Fibroblast of pulmonary artery (primary cell): ENCODE measurements at places on chromosomes 5 and 9.

GRCh38 chr5:16666883-16667398 lies 50.1 kb upstream of the RETREG1 start:
- peak; percentile 47 for DNase-seq

DNA sequence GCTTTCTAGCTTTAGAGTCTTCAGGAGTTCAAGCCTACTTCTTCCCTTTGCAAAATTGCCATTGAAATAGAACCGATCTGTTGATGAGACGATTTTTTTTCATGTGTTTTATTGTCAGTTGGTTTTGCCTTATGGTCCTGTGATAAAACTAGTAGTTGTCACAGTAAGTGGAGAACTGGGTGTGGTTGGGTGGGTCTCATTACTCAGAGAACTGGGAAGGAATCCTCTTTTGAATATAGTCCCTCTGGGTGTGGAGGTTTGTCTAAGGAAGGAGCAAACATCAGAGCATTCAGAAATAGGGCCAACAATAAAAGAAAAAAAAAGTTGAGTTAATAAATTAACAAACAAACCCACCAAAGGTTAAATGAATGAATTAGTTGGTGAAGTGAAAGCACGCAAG lies 69.0 kb downstream of the ALDH1A1 start:
- no peak for DNase-seq

- no peak for DNase-seq
These were observed 133.7 kb downstream of the WNK2 start for GRCh38 chr9:93317495-93318094.

DNA sequence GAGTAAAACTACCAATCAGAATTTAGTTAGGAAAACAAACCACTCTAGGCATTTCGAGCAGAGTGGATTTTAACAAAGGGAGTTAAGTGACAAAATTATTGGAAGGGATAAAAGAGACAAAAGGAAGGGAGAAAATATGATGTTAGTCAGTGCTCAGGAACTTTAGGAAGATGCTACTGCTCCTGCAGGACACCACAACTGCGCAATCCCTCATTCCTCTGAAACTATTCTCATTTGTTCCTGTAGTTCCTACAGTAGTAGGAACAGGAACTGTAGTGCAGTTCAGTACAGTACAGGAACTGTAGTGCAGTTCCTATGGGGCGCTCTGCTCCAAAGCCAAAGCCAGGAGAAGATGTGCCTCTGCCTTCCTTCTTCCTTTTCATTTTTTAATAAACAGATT lies 29.9 kb upstream of the MEGF10 start:
- no peak for DNase-seq

- no peak for DNase-seq
These were observed 245.1 kb downstream of the MAST4 start for GRCh38 chr5:66841264-66841663.

GRCh38 chr9:90552317-90552716 lies 90.3 kb downstream of the DIRAS2 start:
- DNase-seq = no peak

DNA sequence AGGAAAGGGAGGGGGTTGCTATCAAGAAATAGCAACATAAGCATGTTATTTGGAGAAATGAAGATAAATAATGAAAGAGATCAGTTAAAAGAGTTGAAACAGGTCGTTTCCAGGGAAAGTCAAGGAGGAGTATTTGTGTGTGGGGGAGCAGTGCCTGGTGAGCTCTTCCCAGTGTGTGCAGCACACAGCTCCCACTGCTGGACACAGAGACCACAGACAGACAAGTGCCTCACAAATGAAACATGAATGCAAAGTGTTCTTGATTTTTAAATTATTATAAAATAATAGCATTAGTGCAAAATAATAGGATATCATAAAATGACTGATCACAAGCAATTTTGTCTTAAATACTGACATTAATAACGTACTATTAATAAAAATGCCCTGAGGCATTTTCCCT lies 40.8 kb downstream of the LIFR start:
- DNase-seq = peak; percentile 58

DNA sequence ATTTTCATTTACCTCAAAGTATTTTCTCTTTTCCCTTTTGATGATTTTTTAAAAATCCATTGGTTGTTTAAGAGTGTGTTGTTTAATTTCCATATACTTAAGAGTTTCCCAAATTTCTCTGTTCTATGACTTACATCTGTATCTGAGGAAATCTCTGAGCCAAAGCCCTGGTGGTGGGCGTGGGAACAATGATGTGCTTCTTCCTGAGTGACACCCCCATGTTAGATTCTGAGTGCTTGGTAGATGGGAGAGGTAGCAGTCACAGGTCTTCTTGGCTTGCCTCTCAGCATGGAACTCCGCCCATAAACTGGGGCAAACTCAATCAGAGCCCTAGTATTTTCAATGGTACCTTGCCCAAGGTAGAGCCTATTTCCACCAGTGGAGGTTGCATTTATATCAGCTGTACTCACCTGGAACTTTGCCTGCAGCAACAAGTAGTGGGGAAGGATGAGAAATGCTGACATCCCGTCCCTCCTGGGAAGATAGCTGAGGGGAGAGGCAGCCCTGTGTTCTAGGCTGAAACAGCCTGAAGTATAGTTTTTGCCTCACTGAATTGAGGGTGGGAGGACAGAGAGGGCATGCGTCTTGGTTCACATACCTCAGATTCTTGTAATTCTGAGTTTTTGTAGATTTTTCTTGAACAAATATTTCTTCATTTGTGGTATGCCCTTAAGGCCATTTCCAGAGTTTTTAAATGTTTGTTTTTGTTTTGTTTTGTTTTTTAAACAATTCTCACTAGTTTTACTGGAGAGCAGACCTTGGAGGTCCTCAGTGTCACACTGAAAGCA lies 26.4 kb downstream of the C9orf43 start:
- no peak for DNase-seq

DNA sequence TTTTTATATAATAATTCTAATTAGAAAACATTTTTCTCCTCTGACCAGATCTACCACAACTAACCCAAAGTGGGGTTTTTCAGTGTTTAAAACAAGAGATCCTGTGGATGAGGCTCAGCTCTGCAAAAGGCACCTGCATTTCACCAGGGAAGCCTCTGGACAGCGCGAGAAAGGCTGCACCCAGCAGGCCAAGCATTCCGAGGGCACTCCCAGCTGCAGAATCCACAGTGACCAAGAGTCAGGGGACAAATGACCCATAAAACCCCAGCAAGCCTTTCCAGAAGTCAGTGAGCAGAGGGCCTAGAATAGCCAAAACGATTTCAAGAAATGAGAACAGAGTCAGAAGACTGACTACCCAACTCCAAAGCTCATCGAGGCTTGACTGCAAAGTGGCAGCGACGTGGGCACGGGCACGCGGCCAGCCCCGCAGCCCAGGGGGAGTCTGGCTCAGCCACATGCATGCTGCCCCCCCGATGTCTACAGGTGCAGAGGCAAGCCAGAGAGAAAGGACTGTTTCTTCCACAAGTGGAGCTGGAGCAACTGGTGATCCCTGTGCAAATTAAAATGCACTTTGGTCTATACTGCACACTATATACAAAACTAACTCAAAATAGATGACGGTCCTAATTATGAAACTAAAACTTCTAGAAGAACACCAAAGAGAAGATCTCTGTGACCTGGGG lies 26.2 kb downstream of the TPPP start:
- DNase-seq = no peak

DNA sequence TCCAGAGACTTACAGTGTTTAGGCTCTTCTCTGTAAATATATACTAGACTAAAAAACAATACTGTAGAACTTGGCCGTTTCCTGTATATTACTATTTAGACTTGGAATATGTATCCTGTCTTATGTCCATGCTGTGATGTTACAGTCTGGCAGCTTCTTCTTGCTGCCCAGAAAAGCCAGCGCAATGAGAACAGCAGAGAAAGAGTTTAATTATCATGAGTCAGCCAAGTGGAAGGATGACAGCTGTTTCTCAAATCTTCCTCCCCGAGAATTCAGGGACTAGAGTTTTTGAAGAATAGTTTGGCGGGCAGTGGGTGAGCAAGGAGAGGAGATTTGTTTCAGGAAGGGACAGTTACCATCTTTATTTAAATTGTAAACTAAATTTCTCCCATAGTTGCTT lies 37.5 kb downstream of the NAA35 start:
- DNase-seq = peak; percentile 18

DNA sequence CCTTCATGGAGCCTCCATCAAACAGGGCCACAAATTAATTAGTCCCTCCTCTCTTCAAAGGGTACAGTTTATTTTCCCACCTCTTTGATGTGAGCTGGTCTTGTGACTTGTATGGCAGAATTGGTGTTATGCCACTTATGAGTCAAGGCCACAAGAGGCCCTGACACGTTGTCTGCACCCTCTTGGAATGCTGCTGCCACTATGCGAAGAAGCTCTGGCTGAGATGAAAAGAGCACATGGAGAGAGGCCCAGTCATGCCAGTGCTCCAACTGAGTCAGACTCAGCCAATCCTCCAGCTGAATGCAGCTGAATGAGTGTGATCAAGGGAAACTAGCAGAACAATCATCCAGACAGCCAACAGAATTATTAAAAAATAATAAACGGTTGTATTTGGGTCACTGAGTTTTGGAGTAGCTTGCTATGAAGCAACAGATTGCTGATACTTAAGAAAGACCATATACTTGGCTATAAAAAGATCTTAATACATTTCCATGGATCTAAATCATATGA lies 128.3 kb downstream of the MARCHF11 start:
- DNase-seq = no peak

- DNase-seq = no peak
These were observed 15.5 kb downstream of the MEGF9 start for GRCh38 chr9:120698766-120699165.

DNA sequence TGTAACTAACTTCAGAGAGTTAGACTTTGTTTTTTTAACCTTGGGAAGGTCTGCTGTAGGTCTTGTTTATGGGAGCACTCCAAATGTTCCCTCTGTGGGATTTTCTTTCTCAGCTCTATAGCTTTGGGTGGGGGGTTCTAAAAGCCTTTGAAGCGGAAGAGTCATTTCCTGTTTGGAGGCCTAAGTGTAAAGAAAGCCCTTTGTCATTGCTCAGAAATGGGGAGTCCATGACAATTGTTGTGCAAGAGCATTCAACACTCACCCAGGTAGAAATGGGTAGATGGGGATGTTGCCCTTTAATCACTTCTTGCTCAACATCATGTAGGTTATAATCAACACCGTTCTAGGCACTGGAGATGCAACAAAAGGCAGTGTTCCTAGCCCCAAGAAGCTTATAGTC lies 30.3 kb upstream of the MAST4 start:
- no peak for DNase-seq

DNA sequence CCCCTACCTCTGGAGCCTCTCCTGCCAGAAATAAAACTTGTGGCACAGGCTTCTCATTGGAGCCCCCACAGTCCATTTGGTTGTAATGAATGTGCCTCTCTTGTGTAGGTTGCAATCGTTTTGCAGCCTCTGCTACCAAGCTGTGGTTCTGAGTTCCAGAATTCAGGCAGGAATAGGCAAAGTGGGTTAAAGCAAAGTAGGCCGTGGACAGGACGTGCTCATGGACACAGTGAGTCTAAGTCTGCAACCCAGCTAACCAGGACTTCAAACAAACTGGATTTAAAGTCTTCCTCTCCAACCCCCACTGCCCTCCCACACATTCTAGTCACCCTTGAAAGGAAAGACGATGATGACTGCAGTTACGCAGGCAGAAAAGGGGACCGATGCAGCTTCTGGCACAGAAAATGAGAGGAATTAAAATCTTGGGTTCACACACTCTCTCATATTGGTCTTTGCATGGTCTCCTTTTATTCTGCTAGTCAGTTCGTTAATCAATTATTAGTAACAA lies 260.0 kb downstream of the PIK3R1 start:
- no peak for DNase-seq

GRCh38 chr5:139847790-139848507 lies 52.3 kb downstream of the PSD2 start:
- peak; percentile 6 for DNase-seq

GRCh38 chr5:157469073-157469472 lies 9.1 kb downstream of the NIPAL4 start:
- DNase-seq = no peak

- no peak for DNase-seq
These were observed 62.4 kb downstream of the PJA2 start for GRCh38 chr5:109347252-109347888.

- no peak for DNase-seq
These were observed 6.8 kb upstream of the LNPEP start for GRCh38 chr5:96928931-96929708.

- no peak for DNase-seq
These were observed 4.7 kb upstream of the ZNF131 start for GRCh38 chr5:43115968-43116367.

DNA sequence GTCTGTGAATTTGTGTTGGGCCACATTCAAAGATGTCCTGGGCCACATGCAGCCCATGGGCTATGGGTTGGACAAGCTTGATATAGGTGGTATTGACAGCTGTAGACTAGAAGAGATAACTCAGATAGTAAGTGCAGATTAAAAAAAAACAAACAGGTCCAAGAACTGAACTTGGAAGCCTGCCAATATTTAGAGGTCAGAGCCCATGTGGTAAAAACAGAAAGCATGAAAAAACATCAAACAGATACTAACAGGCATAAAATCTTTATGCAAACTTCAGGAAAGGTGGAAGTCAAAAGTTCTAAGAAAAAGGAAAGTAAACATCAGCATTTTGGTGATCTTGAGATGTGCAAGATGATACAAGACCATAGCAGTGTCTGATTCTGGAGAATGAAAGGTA lies 155.1 kb upstream of the NR4A3 start:
- DNase-seq = no peak

- DNase-seq = no peak
These were observed 491.5 kb upstream of the MPDZ start for GRCh38 chr9:13770956-13771355.

- peak; percentile 59 for DNase-seq
These were observed 485.6 kb downstream of the ZSWIM6 start for GRCh38 chr5:61817472-61818326.

GRCh38 chr5:37804401-37804800 lies 35.4 kb downstream of the GDNF start:
- no peak for DNase-seq

DNA sequence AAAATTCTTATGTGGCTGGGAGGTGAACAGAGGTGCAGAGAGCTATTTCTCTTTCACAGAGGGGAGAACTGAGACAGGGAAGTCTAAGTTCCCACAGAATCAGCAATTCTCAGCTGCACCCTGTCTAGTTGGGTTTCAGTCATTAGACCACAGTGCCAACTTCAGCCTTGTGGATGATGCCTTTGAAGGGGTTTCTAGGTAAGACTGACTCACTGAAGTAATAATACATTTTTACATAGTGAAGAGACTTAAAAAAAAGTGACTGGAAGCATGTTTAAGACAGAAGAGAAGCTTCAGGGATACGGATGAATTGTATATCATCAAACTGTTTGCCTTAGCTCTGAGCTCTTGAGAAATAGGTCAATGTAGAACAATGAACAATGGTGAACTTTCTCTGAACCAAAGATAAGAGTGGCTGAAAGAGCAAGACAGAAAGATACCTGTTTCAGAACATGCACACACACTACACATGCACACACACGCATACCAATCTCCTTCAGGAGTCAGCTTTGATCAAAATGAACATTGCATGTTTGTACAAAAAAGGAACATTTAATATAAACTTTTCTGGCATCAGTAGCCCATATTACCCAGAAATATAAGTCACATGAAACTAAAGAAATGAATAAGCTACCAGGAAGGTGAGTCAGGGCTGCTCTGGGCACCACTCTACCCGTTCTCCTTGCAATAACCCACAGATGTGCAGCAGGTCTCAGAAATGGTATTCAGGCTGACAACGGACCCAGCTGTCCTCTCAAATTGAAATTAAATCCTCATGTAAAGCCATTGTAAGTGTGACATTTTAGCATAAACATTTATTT lies 12.6 kb upstream of the FYB1 start:
- DNase-seq = peak; percentile 75

GRCh38 chr5:148443998-148444397 lies 60.2 kb downstream of the FBXO38 start:
- DNase-seq = peak; percentile 84
